Activated CD4-positive, alpha-beta T cell treated with anti-CD3 and anti-CD28 coated beads, Interleukin-2, amount 50 U/mL, for 4 hours (primary cell): ENCODE measurements at places on chromosomes 5 and 9.

GRCh38 chr5:126166368-126166767 lies 256.8 kb upstream of the GRAMD2B start:
- no peak for DNase-seq

GRCh38 chr9:130638284-130639123 lies 25.9 kb upstream of the PRDM12 start:
- no peak for DNase-seq

DNA sequence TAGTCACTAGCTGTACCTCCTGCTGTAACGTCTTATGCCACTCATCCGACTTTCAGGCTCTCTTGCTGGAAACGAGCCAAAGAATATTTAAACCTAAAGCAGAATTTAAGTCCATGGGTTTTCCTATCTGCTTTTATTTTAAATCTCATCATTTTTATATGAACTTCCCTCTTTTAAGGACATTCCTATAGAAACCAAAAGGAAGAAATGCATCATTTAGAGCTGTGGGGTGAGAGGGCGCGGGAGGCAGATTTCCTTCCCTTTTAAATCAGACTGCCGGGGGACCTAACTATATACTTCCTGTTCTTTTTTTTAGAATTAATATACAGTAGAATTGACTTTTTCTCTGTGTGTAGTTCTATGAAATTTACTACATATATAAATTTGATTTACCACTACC lies 468.8 kb downstream of the BNC2 start:
- DNase-seq: no peak

DNA sequence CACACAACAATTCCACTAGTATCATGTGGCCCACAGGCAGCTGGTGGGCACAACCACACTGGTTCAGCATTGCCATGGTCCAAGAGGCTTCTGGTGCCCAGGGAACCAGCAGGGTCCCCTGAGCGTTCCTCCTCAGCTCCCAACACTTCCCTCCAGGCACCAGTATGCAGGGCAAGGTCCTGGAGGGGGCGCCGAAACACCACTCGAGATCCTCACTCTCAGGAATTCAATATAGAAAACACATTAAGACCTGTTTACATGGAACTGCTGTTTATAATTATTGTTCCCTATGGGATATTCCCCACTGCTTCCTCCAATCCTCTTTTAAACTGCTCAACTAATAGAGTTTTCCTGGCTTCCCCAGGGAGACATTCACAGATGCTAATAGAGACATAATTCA lies 91.9 kb upstream of the GABRP start:
- no peak for DNase-seq

- no peak for DNase-seq
Measured at GRCh38 chr5:132064140-132064539, 3.7 kb downstream of the IL3 start.

DNA sequence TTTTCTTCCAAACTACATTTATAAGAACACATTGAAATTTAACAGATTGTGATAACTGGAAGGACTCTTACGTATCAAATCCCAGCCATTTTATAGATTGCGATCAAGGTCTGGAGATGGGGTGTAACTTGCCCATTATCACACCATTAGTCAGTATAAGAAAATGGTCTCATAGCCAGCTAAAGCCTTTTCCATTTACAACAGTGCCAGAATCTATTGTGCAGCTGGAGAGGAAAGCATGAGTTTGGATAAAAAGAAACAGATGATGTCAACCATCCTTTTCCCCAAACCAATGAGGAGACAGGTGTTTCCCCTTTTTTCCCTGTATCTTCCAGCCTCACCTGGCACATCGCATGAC lies 658.8 kb downstream of the ACTL7B start:
- DNase-seq: no peak

GRCh38 chr9:89427621-89428221 lies 70.2 kb downstream of the SEMA4D start:
- DNase-seq: peak; percentile 83

- DNase-seq: no peak
Measured at GRCh38 chr9:74333384-74334032, 163.6 kb upstream of the RORB start.

- no peak for DNase-seq
Measured at GRCh38 chr5:39775086-39775796, 350.5 kb upstream of the DAB2 start.

GRCh38 chr5:13567819-13568218 lies 376.7 kb downstream of the DNAH5 start:
- no peak for DNase-seq

GRCh38 chr5:97628807-97629206 lies 445.8 kb upstream of the RIOK2 start:
- no peak for DNase-seq

- no peak for DNase-seq
Measured at GRCh38 chr5:170469414-170469813, 34.4 kb upstream of the KCNIP1 start.

GRCh38 chr5:138635265-138635664 lies 60.1 kb upstream of the HSPA9 start:
- no peak for DNase-seq

- DNase-seq: no peak
Measured at GRCh38 chr9:101586651-101587050, 8.1 kb downstream of the PPP3R2 start.

DNA sequence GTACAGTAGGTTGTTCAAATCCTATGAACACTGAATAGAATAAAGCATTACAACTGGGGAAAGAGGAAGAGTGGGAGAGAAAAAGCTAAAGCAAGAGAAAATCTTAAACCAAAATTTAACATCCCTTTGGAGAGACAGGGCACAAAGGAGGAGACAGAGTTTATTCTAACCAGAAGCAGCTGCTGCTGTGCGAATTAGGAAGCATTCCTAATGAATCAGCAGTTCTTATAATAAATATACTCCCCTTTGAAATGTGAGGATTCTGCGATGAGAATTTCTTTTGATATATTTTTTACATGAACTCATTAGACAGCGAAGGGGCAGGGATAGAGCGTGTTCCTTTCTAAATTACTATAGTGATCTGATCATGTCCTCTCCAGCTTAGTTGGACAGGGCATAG lies 233.4 kb downstream of the DENND1A start:
- DNase-seq: no peak

GRCh38 chr9:136722969-136723356 lies 10.6 kb downstream of the DIPK1B start:
- DNase-seq: no peak

GRCh38 chr9:8457055-8457454 lies 657.5 kb upstream of the DMAC1 start:
- no peak for DNase-seq

- no peak for DNase-seq
Measured at GRCh38 chr9:33676746-33677505, 118.4 kb upstream of the PRSS3 start.

- no peak for DNase-seq
Measured at GRCh38 chr5:77832166-77832770, 56.1 kb upstream of the TBCA start.

DNA sequence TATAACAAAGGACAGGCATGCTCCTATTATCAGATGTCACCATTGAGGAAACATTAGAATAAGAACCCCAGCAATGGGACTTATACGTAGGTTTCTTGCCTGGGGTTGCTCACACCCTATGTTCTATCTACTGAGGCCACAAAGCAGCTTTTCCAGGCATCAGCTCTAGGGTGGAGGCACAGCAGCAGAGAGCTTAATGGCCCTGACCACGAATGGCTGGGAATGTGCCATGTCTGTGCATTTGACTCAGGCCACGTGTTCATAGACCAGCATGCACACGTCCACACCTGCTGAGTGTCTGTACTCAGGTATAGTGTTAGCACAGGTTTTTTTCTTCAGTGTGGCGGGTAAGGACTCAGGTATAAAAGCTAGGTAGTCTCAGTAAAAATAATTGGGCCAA lies 129.4 kb downstream of the AOPEP start:
- no peak for DNase-seq

DNA sequence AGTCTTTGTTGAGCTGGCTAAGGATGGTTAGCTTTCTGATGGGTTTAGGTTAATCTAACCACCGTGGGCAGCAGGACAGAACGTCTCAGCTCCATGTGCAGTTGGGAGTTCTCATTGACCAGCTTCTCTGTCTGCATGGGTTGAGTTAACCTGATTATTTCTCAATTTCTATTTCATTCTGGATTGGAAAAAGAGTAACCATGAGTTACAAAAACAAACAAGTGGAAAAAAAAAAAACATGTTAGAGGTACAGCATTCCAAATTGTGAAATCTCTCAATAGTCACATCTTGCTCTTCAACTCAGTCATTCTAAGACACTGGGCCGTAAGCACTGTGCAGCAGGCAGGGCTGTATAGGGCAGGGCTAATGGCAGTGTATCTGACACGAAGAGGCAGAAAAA lies 343.7 kb upstream of the KLF4 start:
- no peak for DNase-seq

- no peak for DNase-seq
Measured at GRCh38 chr5:15285901-15286583, 213.9 kb upstream of the FBXL7 start.

DNA sequence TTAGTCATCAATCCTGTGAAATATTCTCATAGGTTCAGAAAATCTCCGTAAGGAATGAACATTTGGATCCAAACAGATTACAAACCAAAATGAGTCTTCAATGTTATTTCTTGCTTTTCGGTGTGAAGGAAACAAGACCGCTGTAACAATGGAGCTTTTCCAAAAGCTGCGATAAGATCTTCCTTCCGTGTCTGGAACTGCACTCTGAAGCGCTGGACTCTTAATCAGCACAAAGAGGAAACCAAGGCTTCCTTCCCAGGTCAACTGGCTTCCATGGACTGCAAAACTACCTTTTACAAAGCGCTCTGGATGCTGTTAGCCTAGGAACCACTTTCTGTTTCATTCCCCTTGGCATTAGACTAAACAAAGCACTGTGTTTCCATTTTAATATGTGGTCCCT lies 137.9 kb upstream of the BASP1 start:
- DNase-seq: no peak

GRCh38 chr9:108269371-108269770 lies 586.4 kb downstream of the ACTL7B start:
- no peak for DNase-seq
